A549 treated with Hydrocortisone at 1 μM for 4 hours (cell line): ENCODE measurements at places on chromosomes 6 and 20. TPM values are rescaled to one million over a fixed set of nuclear protein-coding genes. Genes with fewer than 3 reads are reported as not detected.

Gene DTD1
- total RNA-seq: 76.7 to 80.5 TPM (median 79.0 TPM) in 5 replicates

Gene WFDC2
- 0.35 TPM in 1 of 5 replicates, not detected in the others for total RNA-seq

Gene SRPK1
- 24.9 to 54.2 TPM (median 29.4 TPM) in 5 replicates for total RNA-seq

Gene MOG
- total RNA-seq: not detected in 5 replicates

Gene ADGB
- not detected in 5 replicates for total RNA-seq

Gene MOXD1
- 1.3 to 2.7 TPM (median 1.5 TPM) in 5 replicates for total RNA-seq

Gene PRRT1
- total RNA-seq: 0.56 to 1.0 TPM (median 0.63 TPM) in 5 replicates
